Bronchial epithelial cell (primary cell): ENCODE measurements at places on chromosomes 5 and 9. TPM values are rescaled to one million over a fixed set of nuclear protein-coding genes. Genes with fewer than 3 reads are reported as not detected.
A peak's percentile ranks its signal among the peaks of the same experiment; 100 is the strongest.

GRCh38 chr9:9216934-9217333, 1395.9 kb downstream of the PTPRD start:
- no peak for DNase-seq

Gene FCN2
- not detected in 2 replicates for total RNA-seq

GRCh38 chr9:21078702-21079101, 960 bp upstream of the IFNB1 start:
- DNase-seq: no peak

GRCh38 chr5:31934156-31934555, 240.0 kb downstream of the GOLPH3 start:
- DNase-seq: peak; percentile 39

GRCh38 chr5:2156358-2157059, 273.8 kb upstream of the IRX4 start:
- DNase-seq: no peak

DNA sequence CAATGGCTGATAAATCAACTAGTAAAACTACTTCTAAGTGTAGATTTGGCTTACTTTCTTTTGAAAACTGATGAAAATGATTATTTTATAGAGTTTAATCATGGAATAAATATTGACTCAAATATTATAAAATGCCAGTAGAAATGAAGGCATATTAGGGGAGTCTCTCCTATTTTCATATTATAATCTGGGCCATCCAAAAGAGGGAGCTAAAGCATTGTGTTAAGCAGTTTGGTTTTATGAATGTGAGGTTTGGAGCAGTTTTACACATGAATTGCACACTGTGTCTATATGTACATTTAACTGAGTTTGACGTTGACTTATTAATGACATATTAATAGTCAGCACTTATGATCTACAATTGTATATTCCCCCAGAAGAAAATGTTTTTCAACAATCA, 17.4 kb downstream of the CDH9 start:
- DNase-seq: peak; percentile 28

Gene GFI1B
- total RNA-seq: not detected in 2 replicates

DNA sequence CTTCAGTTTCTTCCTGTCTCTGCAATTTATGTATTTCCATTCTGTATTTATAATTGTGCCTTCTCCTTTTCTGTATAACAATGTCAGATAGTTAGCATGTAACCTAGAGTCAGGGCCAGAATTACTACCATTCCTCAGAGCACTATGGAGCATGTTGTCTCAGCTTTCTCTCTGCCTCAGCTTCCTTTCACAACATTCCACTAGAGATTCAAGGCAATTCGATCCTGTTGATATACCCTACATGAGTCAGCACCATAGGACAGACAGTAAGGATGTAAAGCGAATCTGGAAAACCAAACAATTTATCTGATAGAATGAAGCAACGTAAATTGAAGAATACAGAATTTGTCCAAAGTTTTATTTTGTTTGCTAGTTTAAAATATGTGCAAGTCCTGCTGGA, 728.3 kb upstream of the SEMA6A start:
- DNase-seq: peak; percentile 23

DNA sequence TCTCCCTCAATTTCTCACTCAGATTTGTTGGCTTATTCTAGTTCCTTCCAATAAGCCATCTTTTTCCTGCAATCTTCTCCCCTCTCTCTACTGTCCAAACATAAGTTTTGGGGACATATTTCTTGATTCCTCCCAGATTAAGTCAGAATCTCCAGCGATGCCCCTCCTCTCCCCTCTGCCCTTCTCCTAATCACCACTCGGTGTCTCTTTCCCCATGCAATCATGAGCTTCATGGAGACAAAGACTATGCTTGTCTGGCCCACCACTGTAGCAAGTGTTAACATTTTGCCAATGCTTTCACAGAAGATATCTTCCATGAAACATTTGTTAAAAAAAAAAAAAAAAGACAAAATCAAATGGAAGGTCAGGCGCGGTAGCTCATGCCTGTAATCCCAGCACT, 42.4 kb downstream of the PDE6A start:
- no peak for DNase-seq

DNA sequence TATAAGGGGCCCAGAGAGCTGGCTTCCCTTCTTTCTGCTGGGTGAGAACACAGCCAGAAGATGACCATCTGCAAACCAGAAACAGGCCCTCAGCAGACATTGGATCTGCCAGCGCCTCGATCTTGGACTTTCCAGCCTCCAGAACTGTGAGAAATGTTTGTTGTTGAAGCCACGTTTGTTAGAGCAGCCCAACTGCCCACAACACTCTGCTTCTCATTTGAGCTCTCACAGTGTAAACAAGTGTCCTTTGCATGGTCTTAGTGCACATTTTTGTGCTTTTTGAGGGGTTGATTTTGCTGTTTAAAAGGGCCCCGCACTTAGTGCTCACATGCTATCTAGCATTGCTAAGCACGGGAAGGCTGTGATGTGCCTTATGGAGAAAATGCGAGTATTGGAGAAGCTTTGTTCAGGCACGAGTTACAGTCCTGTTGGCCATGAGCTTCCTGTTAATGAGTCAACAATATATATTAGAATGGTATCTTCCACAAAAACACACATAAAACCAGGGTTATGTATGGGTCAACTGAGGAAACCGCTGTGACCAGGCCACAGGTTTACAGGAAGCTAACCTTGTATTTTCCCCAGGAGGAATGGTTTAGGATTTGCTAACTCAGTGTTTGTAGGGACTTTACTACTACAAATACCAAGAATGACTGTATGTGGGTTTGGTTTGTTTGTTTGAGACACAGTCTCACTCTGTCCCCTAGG, 11.9 kb downstream of the CMBL start:
- DNase-seq: no peak

Gene KIF4B
- total RNA-seq: under 0.01 and 0.13 TPM in 2 replicates
